K562 (cell line): ENCODE measurements at places on chromosomes 3 and 15.
A peak's percentile ranks its signal among the peaks of the same experiment; 100 is the strongest.

DNA sequence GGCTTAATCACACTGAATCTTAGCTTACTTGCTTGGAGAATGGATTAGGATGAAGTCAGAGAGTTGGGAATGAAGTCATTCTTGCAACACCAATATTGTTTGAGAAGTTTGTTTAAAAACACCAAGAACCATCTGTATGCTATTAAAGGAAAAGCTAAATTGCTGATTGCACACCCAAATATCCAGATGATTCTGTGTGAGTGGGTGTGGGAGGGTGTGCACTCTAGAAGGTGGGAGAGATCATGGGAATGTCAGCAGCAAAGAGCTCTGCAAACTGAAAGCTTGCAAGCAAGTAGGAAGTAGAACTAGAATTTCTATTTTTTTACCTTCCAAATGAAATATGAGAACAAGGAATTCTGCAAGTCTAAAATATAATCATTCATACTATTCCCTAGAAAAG, 364.9 kb downstream of the NR2F2 start:
- DNase-seq = no peak

DNA sequence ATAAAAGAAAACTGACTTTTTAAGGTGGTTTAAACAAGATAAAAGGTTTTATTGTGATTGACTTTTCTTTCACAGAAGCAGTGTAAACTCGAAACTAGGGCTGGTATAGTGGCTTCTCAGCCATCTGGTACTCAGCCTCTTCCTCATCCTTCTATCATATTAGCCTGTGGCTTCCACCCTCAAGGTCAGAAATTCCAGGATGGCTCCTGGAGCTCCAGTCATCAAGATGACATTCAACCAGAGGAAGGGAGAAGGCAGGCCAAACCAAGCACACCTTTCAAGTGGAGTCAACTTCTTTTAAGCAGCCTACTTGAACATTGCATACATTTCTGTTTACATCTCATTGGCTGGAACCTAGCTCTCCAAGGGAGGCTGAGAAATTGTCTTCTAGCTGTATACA, 1.3 kb upstream of the MESD start:
- no peak for DNase-seq

DNA sequence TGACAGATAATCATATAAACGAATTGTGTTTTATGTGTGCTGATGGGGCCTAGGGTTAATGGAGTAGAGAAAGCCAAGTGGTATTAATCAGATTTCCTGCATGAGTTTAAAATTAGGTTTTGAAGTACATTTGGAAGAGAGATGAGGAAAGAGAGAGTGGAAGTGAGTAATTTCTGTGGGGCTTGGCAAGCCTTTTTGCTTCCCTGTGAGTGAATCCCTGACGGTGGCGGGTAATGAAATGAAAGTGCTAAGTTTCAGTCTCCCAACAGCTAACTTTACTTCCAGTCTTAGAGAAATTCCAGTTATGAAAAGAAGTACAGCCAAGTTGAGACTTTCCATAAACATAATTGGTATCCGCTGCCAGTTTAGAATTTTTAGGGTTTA, 139.4 kb downstream of the BBX start:
- no peak for DNase-seq

GRCh38 chr3:119817583-119818363, 35.9 kb downstream of the NR1I2 start:
- DNase-seq = no peak

- no peak for DNase-seq
Observed at GRCh38 chr3:50078622-50079021, 10.1 kb upstream of the RBM5 start.

GRCh38 chr3:40524222-40524567, 565 bp upstream of the ZNF621 start:
- no peak for DNase-seq

DNA sequence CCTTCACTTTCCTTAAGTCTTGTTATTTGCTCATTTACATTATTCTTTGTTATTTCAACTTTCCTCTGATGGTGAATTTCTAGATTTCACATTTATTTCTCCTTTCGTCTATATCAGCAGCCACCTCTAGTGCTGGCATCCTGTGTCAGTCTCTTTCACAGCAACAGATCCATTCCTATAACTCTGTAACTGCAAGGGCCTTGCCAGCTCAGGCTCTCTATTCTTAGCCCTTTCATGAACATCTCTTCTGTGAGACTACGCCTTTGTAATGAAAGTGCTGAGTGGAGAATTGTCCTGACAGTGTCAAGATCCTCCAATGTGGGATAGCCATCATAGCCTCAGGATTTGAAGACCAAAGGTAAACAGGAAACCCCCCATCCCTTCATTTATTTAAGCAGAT, 3.9 kb upstream of the SCG3 start:
- no peak for DNase-seq

- no peak for DNase-seq
Observed at GRCh38 chr3:72298201-72299152, 513.5 kb upstream of the PROK2 start.

GRCh38 chr15:99433757-99434450, 131.9 kb upstream of the MEF2A start:
- no peak for DNase-seq

- DNase-seq = no peak
Observed at GRCh38 chr3:187162265-187162953, 23.1 kb upstream of the RPL39L start.

- DNase-seq = no peak
Observed at GRCh38 chr3:160473221-160473620, 23.6 kb upstream of the TRIM59 start.

- DNase-seq = peak; percentile 7
Observed at GRCh38 chr3:108590460-108590859, 938 bp downstream of the DZIP3 start.

DNA sequence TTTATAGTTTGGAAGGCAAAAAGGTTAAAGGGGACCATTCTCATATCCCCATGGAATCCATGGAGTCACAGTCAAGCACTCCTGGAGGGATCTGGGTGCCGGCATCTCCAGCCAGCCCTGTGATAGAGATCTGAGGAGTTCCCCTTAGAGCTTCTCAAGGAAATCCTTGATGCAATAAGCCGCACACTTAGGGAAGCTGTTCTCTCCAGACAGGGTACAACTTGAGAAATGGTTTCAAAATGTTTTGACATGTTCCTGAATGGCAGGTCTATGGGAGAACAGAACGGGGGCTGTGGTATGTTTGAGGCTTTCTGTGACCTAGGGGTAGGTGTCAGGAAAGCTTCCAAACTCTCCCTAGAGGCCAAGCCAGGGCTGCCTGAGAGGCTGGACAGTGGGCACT, 292.9 kb downstream of the TLE3 start:
- DNase-seq = no peak

DNA sequence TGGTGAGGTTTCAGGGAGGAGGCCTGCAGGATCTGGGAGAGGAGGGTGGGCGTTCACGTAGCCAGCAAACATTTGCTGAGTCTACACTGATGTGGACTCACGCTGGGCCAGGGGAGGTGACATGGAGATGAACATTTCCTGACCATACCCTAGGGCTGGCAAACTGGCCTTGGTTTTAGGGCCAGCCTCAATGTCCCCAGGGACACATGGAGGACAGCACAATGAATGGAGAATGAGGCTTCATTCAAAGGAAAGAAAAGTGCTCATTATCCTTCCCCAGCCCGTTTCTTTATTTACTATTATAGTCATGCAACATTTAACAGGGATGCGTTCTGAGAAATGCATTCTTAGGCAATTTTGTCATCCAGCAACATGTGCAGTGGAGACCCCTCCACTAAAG, 26.8 kb downstream of the ACAN start:
- no peak for DNase-seq

- DNase-seq = no peak
Observed at GRCh38 chr3:141808586-141808985, 45.4 kb downstream of the GRK7 start.

GRCh38 chr3:63814237-63814636, 4.9 kb upstream of the C3orf49 start:
- DNase-seq = no peak

DNA sequence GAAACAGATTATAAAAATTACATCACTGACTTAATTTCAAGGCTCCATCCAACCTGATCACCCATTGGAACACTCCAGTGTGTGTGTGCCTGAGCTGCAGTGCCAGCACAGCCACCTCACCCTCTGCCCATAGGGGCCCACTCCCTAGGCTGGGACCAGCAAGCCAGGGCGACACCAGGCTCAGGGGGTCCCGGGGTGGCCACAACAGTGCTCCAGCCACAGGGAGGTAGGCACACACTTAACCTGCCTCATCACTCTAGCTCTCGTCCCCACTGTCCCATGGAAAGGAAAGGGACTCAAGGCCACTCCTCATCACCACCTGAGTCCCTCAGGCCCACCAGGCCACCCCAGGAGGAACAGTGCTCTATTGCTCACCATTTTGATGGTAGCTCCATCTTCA, 24.9 kb downstream of the ZXDC start:
- no peak for DNase-seq

- DNase-seq = no peak
Observed at GRCh38 chr3:183527428-183528379, 27.8 kb downstream of the KLHL6 start.

DNA sequence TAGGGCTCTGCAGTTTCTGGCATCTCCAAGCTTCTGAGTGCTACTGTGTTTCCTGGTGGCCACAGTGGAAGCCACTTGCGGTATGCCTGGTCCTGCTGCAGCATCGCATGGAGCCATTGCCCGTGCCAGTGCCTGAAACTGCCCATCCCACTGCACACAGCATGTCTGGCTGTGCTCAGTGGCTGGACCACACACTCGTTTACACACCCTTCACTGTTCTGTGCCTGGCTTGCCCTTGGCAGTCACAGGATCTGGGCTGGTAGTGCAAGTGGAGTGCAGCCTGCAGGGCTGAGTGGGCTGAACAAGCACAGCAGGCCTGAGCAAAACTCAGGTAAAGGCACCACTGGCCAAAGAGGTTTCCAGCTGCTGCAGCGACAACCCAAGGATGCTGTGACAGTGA, 600.0 kb downstream of the SI start:
- no peak for DNase-seq

- no peak for DNase-seq
Observed at GRCh38 chr15:75966073-75966472, 46.2 kb downstream of the NRG4 start.

DNA sequence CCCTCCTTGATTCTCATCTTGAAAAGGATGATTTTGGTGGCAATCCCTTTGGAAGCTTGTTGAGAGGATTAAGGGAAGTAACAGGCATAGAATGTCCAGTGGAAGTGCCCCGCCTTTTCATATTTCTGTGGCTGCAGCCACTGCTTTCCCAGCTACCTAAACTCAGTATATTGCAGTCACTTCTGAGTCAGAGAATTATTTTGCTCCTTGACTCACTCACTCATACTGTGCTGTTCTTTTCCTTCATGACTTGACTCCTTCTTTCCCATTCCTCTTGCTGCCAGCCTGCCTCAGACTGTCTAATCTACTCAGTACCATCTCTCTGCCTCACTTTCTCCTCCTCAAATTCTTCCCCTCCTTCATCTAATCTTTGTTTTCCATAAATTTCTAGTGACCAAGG, 26.5 kb upstream of the POLR2M start:
- no peak for DNase-seq

- peak; percentile 46 for DNase-seq
Observed at GRCh38 chr15:94582368-94582767, 351.0 kb downstream of the MCTP2 start.

DNA sequence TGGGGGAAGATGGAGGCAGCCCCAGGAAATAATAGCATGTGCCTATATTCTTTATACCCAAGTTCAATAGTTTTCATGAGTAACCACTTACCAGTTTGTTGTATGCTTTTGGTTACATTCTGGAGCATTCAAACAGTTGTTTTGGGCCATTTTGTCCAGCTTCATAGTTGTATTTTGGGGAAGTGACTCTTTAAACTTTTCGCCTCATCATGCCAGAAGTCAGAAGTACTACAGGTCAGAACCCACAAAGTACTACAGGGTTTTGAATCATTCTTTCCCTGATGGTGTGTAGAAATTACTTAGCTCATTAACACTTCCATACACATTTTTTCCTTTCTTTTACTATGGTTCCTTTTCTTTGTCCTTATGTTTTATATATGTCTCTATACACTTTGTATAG, 210.6 kb downstream of the ARPP21 start:
- DNase-seq = no peak

- no peak for DNase-seq
Observed at GRCh38 chr15:68775671-68776476, 44.8 kb downstream of the ANP32A start.

- DNase-seq = peak; percentile 68
Observed at GRCh38 chr3:126389112-126389793, 5.5 kb upstream of the CFAP100 start.

DNA sequence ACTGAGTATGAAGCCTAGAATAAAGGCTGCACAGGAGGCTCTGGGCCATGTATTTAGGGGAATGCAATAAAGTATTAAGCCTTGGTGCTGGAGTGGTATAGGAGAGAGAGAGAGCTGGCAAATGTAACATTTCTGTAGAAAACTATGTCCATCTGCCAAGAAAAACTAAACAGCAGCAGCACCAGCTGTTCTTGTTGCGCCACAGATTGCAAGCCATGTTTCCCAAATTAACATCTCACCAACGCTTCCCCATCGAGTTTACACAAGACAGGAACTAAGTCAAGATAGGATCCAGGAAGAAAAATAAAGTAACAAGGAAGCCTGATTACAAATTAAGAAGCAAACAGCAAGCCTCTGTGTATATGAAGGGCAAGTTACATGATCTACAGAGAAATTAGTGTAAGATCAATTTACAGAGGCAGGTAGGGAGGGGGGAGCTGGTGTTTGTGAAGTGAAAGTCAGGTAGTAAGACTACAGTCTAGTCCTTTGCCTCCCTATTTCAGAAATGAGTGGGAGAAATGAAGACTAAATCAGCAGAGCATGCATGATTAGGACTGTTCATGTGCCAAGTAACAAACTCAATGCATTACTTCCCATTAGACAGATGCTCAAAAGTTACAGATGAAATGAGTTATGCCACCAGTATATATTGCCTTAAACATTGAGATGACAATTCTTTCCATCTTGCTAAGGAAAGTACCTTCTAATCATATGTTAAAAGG, 900.5 kb downstream of the EPHA3 start:
- no peak for DNase-seq

DNA sequence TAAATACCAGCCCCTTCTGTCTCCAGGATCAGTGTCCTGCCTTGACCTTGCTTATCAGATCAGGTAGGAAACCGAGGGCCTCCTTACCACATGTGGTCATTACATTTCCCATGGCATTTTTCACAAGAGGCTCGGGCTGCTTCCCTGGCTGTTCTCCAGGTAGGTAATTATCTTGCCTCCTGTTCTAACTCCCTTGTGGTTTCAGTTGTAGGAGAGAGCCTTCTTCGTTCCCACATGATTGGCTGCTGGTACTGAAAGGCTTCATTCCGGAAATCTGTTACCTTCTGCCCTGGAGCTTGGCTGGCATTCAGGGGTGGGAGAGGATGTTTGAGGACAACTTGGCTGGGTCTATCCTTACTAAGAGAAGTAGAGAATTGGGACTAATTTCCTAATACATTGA, 46.8 kb upstream of the RORA start:
- DNase-seq = no peak
